ENCODE measurements at places on chromosomes 6 and 20.

- no peak for DNase-seq
Measured at GRCh38 chr6:90849686-90850085, 262.8 kb upstream of the MAP3K7 start.

- peak; percentile 43 for DNase-seq
Measured at GRCh38 chr6:75266716-75267291, 17.8 kb downstream of the TMEM30A start.

DNA sequence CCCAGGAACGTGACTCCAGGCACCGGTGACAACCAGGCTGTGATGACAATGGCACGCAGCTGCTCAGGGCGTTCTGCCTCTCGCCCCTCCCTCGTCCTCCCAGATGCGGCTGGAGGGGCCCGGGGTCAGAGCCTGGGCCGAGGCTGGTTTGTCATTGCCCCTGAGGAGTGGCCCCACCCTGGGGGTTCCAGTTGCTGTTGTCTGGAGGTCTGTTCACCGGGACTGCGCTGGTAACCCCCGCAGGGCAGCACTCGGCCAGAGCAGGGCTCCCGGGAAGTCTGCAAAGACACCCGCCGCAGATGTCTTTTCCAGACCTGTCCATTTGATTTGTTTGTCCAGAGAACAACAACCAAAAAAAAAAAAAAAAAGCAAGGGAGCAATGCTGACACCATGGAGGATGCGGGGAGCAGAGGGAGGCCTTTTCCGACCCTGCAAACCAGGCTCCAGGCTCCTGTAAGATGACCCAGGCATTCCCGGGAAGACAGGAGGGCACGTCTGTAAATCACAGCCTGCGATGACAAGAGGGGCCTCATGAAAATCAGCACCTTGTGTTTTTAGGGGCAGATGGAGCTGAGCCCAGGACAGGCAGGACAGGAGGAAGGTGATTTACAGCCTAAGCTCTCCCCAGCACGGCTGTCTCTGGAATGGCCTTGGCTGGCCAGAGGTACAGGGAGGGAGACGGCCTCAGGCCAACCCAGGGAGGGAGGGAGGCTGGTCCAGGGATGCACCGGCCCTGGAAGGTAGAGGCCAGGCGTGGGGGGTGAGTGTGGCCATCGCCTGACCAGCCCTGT is 189.3 kb downstream of the ERMARD start:
- no peak for DNase-seq

DNA sequence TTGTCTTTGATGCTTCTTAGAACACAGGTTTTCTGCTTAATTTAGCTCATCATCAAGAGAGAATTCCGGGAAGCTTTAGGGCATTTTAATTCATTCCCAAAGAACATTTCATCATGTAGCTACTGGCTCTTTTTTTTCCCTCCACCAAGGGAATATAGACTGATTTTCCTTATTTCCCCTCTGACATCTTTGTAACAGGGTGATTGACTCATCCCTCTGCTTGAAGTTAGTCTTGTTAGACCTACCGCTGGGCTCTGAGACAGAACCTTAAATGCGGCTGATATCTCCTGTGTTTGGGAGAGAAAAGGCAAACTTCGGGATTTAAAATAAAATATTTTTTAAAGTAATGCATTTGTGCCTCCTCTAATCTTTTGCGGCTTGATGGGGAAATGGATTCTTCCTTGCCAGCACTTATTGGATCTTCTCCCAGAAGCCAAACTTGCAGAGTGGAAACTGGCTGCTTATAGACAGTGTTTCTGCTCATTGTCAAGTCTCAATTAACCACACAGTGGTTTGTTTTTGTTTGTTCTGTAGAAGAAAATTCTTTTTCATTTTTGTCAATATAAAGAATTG is 272.7 kb upstream of the PLCB4 start:
- no peak for DNase-seq

DNA sequence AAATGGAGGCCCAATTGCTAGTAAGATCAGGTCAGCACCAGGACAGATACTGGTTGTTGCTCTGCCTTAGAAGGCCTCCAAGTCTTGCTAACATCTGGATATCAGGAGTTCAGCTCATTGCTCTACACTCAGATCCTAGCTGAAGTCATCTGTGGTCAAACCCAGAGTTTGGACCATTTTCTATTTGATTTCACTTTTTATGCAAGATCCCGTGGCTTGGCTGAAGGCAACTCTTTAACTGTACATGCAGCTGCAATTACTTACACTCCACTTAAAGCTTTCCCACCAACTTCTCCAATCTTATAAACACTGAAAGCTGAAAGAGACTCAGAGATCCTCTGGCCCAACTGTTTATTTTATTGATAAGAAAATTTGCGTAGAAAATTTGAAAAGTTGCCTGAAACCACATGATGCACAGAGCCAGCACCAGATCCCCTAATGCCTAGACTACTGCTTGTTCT is 2.7 kb downstream of the SLC17A2 start:
- DNase-seq = no peak

- no peak for DNase-seq
Measured at GRCh38 chr6:125961117-125961516, 4.5 kb downstream of the HINT3 start.

DNA sequence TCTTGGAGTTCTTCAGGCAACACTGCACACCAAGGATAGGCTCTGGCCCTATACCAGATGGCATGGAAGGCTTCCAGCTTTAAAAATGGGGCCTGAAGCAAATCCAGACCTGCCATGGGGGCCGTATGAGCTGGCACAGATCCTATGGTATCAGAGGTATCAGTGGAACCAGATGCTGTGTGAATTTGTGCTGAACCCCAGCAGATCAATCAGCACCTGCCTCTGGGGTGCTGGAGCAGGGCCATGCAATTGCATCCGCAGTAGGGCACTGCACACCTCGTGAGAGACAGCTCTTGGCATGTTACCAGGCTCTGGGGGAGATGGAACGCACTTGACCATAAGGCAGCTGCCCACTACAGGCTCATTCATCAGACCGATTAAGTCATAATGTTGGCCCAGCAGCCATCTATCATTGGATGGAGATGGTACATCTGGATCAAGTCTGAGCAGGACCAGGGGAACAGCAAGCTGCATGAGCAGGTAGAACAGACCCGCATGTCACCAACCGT is 221.5 kb downstream of the MYLK4 start:
- DNase-seq = no peak

DNA sequence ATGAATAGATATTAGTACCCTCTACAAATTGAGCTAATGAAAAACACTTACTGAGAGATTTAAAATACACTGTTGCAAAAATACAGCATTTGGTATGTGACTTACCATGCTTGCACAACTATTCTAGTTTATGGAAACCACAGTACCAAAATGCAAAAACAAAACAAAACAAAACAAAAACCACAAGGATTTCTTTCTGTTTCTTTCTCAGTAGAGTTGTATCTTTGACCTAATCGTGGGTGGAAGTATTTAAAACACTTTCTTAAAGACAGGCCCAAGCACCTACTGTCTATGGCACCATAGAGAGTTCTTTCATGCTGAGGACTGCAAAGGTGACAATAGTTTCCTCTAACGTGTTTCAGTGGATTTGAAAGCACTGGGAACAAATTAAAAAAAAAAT is 95.3 kb upstream of the C6orf118 start:
- no peak for DNase-seq

DNA sequence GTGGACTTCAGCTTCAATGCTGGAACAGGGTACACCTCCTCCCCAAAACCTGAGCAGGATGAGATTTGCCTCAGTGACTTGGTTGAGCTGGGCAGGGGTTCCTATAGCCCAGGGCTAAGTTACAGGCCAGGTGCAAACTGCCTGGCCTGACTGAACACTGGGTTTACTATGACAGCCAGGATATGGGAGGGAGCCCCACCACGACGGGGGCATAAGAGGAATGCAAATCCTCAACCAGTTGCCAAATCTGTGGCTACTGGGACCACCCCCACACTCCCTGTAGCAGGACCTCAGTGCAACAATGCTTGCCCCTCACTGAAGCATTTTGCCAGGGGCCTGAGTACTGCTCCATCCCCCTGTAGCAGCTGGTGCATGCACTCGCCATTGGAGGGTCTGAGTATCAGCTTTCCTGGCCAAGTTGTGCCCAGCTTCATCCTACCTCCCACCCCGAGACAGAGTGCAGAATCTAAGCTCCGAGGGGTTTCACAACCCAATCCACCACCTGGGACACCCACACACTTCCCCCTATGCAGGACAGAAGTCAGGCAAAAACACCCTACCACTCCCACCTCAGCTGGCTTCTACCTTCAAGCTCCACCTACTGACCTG is 27.6 kb downstream of the TREML4 start:
- DNase-seq = no peak

DNA sequence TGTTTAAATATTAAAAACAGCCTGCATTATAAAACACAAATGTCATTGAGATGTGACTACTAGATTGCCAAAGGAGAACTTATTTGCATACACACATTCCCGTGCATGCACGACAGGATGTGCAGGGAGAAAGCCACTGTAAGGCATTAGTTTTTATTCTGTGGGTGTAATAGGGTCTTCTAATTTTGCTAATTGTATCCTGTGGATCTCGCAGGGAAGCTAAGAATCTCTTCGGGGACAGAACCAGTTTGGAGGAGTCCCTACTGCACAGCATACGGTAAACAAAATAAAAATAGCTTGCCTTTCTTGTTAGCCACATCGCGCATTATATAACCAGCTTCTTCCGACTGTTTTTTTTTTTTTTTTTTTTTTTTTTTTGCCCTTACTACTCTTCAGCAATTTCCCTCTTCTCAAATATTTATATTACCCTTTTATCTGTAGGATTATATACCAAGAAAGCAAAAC is 2.0 kb downstream of the ATXN1 start:
- peak; percentile 36 for DNase-seq

DNA sequence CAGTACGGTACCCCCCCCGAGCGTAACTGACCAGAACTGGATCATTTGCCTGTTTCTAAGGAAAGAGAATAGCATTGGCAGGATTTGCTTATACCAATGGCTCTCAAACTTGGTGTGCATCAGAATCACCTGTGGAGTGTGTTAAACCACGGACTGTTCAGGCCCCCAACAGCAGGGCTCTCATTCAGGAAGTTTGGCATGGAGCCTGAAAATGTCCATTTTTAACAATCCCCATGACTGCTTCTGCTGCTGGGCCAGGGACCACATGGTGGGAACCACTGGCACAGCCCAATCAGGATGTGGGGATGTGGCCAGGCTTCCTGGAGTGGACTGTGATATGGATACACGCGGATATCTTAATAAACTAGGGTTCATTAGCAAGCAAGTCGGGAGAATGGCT is 53.9 kb downstream of the GTF2H5 start:
- no peak for DNase-seq

GRCh38 chr20:18440403-18440802 is 26.4 kb downstream of the DZANK1 start:
- DNase-seq = no peak

- DNase-seq = no peak
Measured at GRCh38 chr20:19785173-19785982, 27.3 kb downstream of the RIN2 start.

DNA sequence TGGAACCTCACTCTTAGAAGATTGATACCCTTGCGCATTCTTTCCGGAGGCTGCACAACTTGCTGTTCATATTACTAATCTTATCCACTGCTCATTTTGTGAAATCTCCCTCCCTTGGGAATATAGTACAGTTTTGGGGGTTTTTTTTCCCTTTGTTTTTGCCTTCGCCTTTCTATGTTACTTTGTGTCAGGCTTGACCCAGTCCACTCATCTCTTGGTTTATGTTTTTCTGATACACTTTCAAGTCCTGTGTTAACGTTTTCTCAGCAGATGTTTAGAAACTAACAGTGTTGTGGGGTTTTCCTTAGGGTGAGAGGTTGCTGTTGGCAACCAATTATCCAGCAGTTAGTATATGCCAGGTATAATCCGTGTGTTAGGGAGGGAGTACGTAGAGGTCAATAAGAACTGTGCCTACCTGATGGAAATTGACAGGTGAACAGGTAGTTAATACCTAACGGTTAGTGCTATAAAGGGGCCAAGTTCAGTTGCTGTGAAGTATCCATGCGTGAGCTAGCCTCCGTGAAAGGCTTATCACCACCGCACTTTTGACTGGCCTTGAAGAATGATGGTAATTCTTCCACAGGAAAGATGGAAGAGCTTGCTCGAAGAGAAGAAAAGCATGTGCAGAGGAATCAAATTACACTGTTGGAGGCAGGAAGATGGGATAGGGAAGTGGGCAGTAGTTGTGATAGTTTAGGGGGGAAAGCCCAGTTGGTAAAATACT is 1.4 kb downstream of the NFYA start:
- DNase-seq = peak; percentile 25

GRCh38 chr6:2677080-2677593 is 73.6 kb downstream of the MYLK4 start:
- DNase-seq = no peak

DNA sequence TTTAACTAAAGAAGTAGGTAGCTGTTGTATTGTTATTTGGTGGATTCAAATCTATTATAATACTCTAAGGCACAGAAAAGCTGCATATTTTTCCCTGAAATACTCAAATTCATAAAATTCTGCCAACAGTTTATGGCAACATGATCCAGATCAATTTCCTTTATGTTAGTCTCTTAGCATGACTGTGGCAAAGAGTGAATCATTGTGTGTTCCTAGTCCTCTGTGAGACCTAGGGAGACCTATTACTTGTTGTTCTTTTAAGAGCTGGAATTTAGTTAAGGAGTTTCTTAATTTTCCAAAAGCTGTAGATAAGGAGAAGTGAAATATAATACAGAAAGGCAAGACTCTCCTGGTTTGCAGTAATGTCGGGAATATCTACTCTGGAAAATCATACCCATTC is 149.6 kb downstream of the RIMS1 start:
- no peak for DNase-seq

DNA sequence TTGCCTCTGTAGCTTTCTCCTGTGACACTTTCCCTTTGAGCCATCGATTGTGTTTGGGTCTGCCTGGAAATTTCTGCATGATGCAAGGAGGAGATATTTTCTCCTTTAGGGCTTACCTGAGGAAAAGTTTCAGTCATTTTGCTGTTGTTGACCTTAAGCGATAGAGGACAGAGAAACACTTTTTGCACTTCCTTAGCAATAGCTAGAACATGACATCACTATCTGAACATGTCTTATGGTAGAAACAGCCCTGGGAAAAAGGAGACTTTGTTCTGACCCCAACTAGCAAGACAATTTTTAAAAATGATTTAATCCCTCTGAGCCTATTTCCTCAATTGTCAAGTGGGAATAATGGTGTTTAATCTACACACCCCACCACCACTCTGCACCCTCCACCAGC is 9.7 kb upstream of the FILIP1 start:
- DNase-seq = no peak

DNA sequence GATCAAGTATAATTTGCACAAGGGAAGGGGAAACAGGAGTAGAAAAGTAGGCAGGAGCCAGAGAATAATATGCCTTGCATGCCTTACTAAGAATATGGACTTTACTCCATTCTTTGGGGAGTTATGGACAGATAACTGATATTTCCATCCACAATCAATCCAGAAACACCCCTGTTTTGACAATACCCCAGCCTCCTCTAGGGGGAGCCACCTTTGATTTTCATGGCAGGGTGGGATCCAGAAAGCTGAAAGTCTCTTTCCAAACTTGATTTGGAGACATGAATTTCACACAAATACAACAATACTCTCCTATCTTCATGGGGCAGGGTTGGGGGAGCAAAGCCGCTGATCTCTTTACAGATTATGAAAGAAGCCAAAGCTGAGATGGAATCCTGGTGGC is 404.1 kb downstream of the FOXA2 start:
- DNase-seq = no peak

Data from kidney glomerular epithelial cell (primary cell).